NCI-H187 (cell line): ENCODE measurements at places on chromosomes 3 and 15.

- DNase-seq: no peak
Measured at GRCh38 chr3:115077501-115078250, 69.4 kb downstream of the ZBTB20 start.

- DNase-seq: no peak
Measured at GRCh38 chr3:59150039-59150438, 100.2 kb upstream of the CFAP20DC start.

- DNase-seq: no peak
Measured at GRCh38 chr3:175105066-175105465, 245.9 kb downstream of the NAALADL2 start.

DNA sequence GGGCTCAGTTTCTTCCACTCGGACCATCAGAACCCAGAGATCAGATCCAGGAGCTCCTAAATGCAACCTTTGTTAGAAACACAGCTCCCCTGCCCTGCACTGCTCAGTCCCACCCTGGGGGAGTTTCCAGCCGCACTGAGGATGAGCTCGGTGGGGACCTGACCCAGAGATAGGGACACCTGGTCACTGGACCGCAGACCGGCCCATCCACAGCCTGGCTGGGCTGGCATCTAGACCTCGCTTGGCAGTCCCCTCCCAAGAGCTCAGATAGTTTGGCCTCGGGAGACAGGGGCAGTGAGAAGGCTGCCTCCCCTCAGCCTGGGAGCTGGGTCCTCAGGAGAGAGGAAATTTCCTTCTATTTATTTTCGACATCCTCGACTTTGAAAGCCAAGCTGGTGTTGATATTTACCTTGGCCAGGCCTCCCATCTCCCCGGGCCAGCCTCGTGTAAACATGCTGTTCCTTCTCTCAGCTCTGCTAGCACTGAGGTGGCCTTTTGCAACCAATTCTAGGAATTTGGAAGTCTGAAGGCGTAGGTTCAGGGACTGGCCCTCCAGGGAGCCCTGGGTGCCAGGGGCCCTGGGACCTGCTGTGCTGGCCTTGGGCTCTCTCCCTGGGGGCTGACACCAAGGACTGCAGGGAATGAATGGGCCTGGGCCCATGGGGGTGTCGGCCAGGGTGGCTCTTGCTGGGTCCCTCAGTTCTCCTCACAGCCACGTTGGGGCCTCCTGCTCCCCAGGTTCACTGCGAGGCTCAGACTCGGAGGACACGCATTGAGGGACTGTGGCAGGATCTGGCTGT is 90.1 kb downstream of the VGLL4 start:
- DNase-seq: no peak
